Activated T-cell treated with anti-CD3 and anti-CD28 coated beads, Interleukin-2, amount 50 U/mL, for 4 hours (primary cell): ENCODE measurements at places on chromosomes 16 and 17.

- DNase-seq: no peak
These were observed 3.0 kb downstream of the PRR35 start for GRCh38 chr16:563072-563644.

DNA sequence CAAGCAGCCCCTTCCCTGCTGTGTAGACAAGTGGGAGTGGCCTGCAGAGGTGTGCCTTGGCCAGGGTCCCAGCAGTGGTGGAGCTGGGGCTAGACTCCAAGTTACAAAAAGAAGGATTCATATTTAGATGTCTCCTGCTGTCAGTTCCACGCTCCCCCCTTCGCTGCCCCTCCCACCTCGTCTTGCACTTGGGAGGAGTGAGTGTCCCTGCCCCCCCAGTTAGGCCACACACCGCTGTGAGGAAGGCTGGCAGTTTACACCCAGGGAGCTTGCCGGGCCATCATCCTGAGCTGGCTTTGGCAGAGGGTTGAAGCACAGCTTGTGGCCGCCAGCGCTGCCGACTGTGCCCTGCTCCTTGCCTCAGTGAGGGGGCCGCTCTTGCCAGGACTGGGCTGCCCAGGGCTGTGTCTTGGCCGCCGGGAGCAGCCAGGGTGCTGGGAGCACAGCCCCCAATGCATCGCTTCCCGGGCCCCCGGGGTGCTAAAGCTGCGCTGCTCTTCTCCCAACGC, 44.3 kb downstream of the ELAC2 start:
- no peak for DNase-seq

DNA sequence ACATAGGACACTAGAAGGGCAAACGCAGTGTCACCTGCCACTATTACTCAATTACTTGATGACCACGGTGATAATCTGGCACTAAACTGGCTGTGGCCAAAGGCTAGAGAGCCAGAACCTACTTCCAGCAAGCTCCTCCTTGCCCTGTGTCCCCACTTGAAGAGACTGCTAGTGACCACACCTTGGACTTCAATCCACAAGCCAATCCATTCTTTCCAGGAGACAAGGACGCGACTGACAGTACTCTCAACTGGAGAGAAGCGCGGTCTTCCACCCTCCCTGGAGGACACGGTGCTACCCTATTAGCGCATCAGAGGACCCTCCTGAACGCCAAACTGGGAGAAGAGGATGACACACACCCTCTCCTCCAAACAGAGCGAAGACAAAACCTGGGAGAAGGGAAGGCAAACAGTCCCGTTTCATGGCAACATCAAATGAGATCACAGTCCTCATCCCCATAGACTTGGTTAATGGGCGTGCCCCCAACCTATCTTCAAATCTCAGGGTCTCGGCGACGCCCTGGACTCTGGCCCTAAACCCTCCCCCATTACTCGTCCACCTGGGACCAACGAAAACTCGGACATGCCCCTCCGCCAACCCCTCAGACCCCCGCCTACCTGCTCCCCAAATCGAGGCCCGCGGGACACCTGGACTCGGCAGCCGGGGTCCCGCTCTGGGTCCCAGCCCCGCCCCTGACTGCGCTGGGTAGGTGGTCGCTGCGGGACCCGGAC, 508 bp downstream of the FLCN start:
- DNase-seq: no peak

- no peak for DNase-seq
These were observed 4.8 kb downstream of the BTBD17 start for GRCh38 chr17:74356646-74357465.

DNA sequence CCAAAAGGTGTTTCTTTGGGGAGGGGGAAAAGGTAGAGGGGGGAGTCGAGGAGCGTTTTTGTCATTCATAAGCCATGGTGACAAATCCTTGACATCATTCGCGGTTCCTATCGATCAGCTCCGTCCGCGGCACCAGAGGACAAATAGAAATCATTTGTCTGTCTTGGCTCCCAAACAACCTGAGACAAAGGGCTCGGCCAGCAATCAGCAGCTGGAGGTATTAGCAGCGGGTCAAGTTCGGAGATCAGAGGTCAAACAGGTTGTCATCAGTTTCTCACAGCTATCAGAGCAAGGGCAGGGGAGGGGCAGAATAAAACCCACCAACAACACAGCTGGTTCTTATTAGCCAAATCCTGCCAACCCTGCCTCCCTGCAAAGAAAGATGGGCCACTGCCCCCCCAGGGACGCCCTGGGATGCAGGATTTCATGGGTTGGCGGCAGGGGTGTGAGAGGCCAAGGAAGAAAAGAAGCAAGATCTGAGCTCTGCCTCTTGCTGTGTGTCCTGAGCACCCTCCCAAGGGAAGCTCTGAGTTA, 145.3 kb upstream of the LHX1 start:
- DNase-seq: no peak

- no peak for DNase-seq
These were observed 14.9 kb upstream of the ARL6IP1 start for GRCh38 chr16:18816286-18816685.

DNA sequence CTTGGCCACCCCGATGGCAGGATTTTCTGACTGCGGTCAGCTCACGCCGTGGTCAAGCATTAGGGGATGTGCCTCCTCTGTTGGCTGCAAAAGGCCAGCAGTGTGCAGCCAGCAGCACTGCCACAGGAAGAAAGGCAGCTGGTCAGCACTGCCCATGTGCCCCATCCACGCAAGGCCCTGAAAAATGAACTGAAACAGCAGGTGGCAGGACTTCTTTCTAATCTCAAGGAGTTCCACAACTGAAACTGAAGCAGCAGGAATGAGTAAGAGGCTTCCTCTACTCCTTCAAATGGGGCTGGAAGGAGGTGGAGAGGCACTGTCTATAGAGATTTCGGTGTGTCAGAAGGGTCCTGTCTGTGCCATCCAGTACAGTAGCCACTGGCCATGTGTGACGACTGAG, 3.2 kb downstream of the ZNF500 start:
- DNase-seq: no peak
